ENCODE measurements at places on chromosomes 7 and 10.

DNA sequence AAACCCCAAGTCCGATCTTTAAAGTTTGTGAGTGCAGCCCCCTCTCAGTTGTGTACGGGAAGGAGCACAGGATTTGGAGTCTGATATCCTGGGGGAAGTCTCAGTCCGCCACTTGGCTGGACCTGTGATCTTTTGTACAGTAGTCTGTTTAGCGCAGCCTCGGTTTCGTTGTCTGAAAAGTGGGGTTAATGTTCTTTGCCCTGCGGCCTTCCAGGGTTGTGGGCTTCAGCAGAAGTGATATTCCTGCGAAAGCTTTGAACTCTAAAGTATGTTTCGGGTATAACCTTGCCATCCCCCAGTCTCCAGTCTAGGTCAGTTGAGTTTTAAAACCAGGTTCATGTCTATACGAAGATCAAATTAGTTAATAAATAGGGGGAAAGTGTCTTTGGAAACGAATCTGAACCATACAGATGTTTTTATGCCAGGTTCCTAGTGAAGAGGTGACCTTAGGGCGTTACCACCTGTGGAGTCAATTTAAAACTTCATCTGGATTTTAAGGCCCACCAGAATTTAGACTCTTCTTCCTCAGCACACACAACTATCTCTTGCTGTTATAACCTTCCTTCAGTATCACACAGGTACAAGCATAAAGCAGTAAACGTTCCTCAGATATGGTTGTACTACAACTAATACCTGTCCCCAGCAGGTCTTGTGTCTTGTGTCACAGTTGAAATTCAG, 904 bp downstream of the R3HCC1L start:
- DNase-seq, result no peak

- DNase-seq, result no peak
Measured at GRCh38 chr7:112449353-112449752, 907 bp upstream of the IFRD1 start.

GRCh38 chr7:35026150-35026549, 11.1 kb downstream of the DPY19L1 start:
- no peak for DNase-seq

DNA sequence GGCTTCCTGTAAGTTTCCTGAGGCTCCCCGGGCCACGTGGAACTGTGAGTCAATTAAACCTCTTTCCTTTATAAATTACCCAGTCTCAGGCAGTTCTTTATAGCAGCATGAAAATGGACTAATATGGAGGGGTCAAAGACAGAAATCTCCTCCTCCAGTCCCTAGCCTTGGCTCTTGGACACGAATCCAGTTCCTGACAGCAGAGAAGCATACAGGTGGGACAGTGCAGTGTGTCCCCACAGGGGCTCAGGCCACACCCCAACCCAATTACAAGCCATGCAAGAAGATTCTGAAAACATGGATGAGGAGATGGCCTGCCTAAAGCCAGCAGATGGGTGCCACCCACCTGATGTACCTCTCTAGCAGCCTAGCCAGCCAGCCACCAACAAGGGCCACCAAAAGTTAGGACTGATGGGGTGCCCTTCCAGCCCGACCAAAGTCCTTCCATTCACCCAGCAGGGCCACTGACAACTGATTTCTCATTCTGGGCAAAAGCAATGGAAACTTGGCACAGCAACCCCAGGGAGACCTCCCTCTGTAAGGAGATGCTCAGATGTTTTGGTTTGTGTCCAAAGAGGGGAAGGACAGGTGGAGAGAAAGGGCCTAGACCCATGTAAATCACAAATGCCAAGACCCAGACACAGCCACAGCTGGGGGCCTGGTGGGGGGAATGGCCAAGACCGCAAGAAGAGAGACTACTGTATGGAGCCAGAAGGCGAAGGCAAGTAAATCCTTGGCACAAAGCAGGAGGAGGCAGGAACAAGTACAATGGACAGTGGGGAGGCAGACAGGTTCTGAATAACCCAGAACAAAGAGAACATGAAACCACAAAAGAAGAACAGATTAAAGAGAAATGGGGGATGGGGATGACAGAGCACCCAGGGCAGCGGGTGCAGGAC, 13.6 kb downstream of the GPRIN2 start:
- no peak for DNase-seq

DNA sequence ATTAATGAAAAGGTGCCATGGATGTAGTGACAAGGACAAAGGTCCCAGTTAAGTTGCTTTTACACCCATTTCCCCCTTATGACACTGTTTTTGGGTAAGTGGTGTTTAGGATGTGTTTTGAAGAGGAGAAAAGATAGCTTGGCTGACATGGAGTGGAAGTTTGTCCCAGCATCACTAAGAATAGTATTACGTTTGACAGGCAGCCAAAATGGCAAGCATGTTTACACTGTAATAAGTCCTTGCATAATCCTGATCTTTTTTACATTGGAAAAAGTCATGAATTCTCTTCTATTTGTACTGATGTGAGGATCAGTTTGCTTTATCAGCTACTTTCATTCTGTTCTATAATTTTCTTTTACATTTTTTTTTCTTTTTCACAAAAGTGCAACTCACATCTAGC, 137.8 kb downstream of the CHRM2 start:
- DNase-seq, result no peak

GRCh38 chr10:1629326-1630198, 107.8 kb downstream of the ADARB2 start:
- DNase-seq, result no peak

GRCh38 chr7:28524978-28525377, 112.7 kb downstream of the CREB5 start:
- DNase-seq, result no peak

DNA sequence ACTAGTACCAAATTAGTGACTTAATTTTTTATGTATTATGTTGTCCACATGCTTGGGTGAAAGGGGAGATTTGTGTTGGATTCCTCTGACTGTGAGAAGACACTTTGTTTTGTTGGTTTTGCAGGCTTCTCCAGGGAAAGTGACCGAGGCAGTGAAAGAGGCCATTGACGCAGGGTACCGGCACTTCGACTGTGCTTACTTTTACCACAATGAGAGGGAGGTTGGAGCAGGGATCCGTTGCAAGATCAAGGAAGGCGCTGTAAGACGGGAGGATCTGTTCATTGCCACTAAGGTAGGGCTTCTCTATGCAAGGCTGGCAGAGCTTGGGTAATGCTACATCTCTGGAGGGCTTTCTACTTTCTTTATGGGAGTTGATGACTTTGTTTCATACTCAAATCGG, 4.5 kb downstream of the AKR1E2 start:
- DNase-seq, result peak; percentile 45

DNA sequence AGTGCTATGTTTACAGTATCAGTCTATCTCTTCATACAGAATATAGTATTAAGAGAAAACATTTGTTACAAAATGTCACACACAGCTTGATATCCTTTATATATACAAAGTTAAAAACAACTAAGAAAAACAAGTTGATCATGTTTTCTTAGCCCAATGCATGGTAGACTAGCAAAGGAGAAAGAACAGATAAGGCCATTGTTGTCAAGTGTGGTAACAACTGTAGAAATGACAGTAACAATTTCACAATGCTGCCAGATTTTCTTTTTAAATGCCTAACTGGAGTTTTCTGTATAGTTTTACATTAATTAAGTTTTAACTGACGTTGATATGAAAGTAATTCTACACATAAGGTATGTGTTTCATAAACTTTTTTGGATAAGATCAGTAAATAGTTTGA, 65.8 kb downstream of the TFEC start:
- no peak for DNase-seq

DNA sequence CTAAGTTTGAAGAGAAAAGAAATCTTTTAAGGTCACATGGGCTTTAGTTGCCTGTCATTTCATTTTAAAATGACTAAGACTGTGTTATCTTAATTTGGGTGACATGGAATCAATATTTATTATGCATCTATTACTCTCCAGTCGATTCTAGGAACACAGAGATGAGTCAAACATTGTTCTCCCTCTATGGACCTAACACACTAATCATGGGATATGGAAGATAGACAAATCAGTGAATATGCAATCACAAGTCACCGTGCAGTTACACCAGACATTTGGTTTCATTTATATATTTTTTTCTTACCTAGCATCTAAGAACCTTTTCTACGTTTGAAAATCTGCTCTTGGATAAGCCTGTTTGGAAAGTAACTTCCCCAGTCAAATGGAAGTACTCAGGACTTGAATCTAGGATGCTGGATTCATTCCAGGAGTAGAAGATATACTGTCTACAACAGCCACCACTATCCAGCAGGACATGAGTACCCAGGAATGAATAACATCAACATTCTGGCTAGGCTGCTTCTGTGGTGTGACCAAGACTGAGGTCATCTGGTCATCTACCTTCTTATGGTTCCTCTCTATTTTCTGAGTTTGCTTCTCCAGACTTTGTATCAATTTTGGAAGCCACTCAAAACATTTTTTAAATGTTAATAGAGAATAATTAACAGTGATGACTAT, 902.9 kb upstream of the LRRN3 start:
- DNase-seq, result no peak

GRCh38 chr10:47415520-47416304, 31.6 kb upstream of the ZNF488 start:
- DNase-seq, result no peak

DNA sequence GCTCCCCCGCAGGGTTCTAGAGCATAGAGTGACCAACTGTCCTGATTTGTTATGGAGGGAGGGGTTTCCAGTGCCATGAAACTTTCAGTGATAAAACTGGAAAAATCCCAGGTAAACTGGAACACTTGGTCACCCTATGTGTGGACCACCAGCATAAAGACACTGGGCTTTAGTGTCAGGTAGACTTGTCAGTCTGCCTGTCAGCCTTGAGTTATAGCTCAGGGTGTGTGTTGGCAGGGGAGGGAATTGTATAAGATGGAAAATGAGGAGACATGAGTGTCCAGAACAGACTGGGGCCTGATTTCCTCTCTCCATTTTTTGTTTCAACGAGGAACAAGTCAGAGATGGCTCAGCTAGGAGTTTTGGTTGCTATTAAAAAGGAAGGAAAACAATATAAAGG, 10.2 kb upstream of the EFCAB10 start:
- no peak for DNase-seq

GRCh38 chr10:24449321-24449740, 240.4 kb downstream of the KIAA1217 start:
- DNase-seq, result no peak

- DNase-seq, result no peak
Measured at GRCh38 chr10:21604651-21605050, 70.6 kb downstream of the MLLT10 start.

All from COLO829 (cell line).